Fibroblast of lung (primary cell): ENCODE measurements at places on chromosomes 13 and 19. TPM values are rescaled to one million over a fixed set of nuclear protein-coding genes. Genes with fewer than 3 reads are reported as not detected.

The CAPS gene
- total RNA-seq: 2.6 and 7.3 TPM in 2 replicates

The F10 gene
- total RNA-seq: 20.3 and 41.5 TPM in 2 replicates

The ZNF790 gene
- total RNA-seq: 9.1 and 9.2 TPM in 2 replicates

The FCHO1 gene
- under 0.01 and 0.33 TPM in 2 replicates for total RNA-seq

GRCh38 chr13:29758531-29759114 lies 91.8 kb downstream of the UBL3 start:
- DNase-seq: no peak

- DNase-seq: no peak
These were observed 116.0 kb upstream of the WASF3 start for GRCh38 chr13:26441476-26441875.

- DNase-seq: no peak
These were observed 239.1 kb downstream of the KLF12 start for GRCh38 chr13:73894995-73895571.

The CEACAM7 gene
- total RNA-seq: not detected in 2 replicates

DNA sequence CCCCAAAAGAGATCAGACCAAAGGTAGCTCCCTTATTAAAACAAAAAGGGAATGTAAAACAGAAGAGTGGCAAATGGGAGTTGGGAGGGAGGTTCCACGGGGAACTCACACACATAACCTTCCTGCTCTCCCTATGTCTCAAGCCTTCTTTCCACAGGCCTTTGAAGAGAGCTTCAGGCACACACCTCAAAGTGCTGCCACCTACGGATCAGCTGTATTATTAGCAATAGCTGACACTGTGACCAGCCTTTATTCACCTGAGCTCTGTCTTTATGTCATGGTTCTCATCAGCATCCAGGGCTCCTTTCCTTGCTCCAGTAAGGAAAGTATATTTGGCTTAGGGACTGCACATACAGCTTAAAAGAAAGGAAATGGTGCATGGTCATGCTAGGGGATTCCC lies 11.3 kb downstream of the ZNF571 start:
- no peak for DNase-seq

- no peak for DNase-seq
These were observed 15.3 kb downstream of the ZNF486 start for GRCh38 chr19:20182222-20182785.

DNA sequence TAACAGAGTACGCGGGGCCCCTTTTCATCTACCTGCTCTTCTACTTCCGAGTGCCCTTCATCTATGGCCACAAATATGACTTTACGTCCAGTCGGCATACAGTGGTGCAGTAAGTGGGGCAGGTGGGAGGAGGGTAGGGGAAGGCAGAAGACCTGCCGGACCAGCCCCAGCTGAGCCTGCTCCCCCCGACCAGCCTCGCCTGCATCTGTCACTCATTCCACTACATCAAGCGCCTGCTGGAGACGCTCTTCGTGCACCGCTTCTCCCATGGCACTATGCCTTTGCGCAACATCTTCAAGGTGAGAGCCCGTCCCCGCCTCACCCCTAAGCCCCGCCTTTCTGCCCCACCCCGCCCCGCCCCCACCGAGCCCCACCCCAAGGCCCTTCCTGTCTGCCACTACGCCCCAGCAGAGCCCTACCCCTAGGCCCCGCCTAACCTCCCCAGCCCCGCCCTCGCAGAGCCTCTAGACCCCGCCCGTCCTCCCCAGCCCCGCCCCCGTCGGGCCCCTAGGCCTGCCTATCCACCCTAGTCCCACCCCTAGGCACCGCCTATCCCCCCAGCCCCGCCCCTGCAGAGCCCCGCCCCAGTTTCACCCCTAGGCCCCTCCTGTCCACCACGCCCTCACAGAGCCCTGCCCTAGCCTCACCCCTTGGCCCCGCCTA lies 7.7 kb downstream of the NDUFB7 start:
- DNase-seq: no peak

- peak; percentile 68 for DNase-seq
These were observed 540.5 kb downstream of the PCDH9 start for GRCh38 chr13:66689628-66690027.

GRCh38 chr13:75550159-75550567 lies 572 bp downstream of the UCHL3 start:
- DNase-seq: peak; percentile 57

DNA sequence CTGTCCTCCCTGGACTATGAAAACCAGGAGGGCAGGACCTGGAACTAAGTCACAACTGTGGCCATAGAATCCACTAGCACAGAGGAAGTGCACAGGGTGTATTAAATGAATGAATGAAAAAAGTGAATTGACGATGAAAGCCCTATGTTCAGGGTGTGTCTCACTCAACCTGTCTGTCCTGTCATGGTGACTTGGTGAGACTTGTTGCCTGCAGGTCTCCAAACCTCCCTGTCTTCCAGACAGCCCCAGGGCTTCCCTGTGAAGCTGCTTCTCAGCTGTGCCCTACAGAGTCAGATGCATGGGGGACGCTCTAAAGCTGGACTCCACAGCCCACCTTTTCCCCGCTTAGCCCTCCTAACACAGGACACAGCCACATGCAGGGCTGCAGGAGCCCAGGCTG lies 4.8 kb upstream of the IGFL1 start:
- DNase-seq: no peak

DNA sequence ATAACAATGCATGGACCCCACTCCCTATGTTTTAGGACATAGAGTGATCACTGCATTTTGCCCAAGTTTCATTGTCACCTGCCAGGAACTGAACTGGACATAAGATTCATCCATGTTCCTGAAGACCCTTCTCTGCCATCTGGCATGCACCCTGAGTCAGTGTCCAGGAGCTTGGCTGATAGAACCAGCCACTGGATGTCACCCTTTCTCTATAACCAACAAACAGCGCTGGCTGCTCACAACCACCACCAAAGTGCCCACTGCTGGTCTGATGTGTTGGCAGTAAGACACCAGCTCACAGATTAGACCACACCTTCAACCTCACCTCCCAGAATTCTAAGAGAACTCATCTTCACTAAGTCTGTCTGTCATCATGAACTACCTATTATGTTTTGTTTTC lies 333.4 kb downstream of the ITGBL1 start:
- peak; percentile 9 for DNase-seq

- peak; percentile 2 for DNase-seq
These were observed 73.9 kb upstream of the SLC10A2 start for GRCh38 chr13:103140001-103140671.

DNA sequence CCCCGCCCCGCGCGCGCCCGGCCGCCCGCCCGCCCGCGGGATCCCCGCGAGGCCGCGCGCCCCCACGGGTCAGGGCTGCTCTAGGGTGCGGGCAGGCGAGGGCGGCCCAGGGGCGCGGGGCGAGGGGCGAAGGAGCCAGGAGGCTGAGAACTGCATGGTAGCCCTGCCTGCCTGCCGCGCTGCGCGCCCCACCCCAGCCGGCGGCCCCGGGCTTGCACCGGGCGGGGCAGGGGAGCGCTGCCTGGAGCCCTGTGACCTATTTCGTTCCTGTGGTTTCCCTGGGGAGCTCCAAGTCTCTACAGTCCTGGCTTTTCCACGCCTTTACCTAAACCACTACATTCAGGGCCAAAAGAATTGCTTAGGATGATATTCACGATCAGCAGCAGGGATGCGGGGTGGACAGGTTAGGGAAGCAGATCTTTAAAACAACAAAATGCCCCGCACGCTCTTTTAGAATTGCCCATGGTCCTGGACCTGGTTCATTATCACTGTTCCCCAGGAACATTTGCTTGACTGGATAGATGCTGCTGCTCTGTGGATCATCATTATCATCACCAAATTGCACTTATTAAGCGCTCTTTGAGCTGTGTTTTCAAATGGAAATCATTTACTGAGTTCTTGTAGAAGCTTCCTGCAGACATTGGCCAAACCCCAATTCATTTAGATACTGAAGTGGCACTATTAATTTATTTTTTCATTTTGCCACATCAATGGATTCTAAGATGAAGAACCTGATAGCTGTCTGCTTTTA lies 421 bp upstream of the GPR12 start:
- no peak for DNase-seq

DNA sequence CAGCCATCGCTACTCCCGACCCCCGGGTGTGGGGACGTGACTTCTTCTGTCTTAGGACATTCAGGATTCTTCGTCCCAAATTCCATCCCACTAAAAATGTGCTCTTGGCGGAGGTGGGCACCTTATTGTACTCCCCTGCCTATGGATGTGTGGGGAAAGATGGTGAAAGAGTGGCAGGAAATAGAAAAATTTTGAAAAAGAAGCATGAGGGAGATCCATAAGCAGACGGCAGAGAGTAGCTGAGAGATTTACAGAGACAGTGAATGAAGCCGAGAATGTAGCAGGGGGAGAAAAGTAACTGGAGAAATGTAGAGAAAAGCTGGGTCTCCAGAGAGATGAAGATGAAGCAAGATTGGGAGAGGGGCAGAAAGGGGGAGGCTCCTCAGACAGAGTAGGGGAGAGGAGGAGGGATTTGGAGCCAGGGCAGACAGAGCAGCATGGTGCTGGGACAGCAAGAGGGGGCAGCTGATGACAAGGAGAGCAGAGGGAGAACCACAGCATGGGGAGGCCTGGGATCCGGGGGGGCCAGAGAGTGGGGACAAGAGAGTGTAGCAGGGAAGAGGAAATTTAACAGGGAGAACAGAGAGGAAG lies 843 bp downstream of the ZNF610 start:
- DNase-seq: peak; percentile 17

- no peak for DNase-seq
These were observed 91.3 kb downstream of the USP12 start for GRCh38 chr13:27080018-27080948.

The ATP8B3 gene
- total RNA-seq: 1.3 and 3.0 TPM in 2 replicates
